ENCODE measurements at places on chromosomes 7 and 10.
A peak's percentile ranks its signal among the peaks of the same experiment; 100 is the strongest.

- DNase-seq = no peak
Observed at GRCh38 chr7:88243345-88243909, 23.6 kb upstream of the SRI start.

GRCh38 chr7:154587792-154588191, 415.1 kb downstream of the PAXIP1 start:
- DNase-seq = no peak

GRCh38 chr10:72320676-72321247, 34.0 kb downstream of the DNAJB12 start:
- DNase-seq = peak; percentile 64

GRCh38 chr7:131544449-131545301, 11.8 kb downstream of the PODXL start:
- no peak for DNase-seq

DNA sequence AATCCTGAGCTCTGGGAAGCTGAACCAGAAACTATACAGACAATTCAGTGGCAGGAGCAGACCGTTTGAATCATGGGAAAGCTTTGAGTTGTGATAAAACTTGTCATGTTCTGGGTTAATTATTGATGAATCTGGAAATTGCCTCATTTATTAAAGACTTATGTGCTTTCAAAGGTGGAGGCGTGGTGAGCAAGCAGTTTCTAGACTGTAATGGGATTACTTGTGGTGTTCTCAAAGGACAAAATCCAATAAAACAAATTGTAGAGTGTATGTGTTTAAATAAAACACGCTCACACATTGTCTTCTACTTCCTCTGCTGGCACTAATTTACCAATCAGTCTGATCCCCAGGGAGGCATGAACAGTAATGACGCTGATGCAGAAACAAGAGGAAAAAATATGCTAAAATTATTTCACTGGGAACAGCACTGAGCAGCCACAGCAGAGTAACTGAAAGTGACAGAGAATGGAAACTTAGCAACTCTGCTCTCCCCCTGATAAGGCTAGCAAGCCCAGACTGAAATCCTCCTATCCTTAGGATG, 25.1 kb downstream of the PARD3 start:
- DNase-seq = no peak

DNA sequence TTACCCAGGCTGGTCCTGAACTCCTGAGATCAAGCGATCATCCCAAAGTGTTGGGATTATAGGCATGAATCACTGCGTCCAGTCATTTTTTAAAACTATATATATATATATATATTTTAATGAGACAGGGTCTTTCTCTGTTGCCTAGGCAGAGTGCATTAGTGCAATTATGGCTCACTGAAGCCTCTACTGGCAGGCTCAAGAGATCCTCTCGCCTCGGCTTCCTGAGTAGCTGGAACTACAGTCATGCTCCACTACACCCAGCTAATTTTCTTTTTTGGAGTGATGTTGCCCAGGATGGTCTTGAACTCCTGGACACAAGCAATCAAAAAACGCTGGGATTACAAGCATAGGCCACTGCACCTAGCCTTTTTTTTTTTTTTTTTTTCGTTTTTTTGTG, 55.3 kb upstream of the KAT6B start:
- no peak for DNase-seq

DNA sequence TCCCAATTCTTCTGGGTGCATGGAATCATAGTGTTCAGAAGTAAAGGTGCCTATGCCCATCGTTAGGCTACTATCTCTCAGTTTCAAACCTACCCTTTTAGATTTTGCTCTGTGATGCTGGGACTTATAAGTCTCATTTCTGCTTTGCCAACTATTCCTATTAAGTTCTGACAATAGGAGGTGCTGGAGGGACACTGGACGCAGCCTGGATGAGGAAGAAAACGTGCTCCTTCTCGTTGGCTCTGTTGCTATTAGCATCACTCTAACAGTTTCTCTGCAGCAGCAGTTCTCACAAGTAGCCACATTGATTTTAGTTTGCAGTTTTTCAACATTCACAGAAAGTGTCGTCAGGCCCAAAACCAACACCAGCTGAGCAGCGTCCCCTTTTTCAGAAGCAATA, 72.4 kb downstream of the ABCC2 start:
- no peak for DNase-seq

- DNase-seq = no peak
Observed at GRCh38 chr10:29648114-29648982, 13.6 kb upstream of the SVIL start.

All from activated T-helper 9 cell treated with anti-CD3 and anti-CD28 coated beads, Interleukin-2, amount 50 U/mL, for 16 hours (primary cell).